ENCODE measurements at places on chromosomes 5 and 9.
A peak's percentile ranks its signal among the peaks of the same experiment; 100 is the strongest.

DNA sequence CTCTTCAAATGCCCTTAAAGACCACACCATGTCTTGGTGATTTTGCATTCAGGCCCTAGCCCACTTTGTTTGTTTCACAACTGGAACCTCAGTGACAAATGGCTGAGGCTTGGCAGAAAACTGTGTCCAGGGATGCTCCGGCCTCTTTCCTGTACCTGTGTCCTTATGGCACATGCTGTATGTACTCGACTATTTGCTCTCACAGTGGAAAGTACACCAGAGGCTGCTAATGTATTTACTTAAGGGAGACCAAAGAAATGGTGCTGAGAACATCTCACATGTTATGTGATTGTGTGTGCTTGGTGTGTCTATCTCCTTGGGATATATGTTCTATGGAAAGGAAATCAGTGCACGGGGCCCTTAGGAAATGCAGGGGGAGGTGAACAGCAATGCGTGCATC lies 263.3 kb downstream of the GADD45G start:
- DNase-seq: no peak

DNA sequence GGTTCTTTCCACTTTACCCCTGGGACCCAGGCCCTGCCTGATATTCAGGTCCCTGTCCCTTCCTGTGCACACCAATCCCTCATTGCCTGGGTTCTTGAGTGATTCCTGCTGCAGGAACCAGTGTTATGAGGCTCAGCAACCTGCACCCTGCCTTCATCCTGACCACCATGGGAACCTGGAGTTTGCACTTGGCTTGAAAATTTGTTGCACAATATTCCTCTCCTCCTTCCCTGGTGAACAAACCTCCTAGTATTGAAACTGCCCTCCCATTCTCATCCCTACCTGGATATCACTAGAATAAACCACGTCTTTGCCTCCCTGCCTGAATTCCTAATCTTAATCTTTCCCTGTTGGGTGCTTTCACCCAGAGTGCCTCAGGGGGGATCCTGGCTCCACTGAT lies 52.1 kb upstream of the AFAP1L1 start:
- no peak for DNase-seq

DNA sequence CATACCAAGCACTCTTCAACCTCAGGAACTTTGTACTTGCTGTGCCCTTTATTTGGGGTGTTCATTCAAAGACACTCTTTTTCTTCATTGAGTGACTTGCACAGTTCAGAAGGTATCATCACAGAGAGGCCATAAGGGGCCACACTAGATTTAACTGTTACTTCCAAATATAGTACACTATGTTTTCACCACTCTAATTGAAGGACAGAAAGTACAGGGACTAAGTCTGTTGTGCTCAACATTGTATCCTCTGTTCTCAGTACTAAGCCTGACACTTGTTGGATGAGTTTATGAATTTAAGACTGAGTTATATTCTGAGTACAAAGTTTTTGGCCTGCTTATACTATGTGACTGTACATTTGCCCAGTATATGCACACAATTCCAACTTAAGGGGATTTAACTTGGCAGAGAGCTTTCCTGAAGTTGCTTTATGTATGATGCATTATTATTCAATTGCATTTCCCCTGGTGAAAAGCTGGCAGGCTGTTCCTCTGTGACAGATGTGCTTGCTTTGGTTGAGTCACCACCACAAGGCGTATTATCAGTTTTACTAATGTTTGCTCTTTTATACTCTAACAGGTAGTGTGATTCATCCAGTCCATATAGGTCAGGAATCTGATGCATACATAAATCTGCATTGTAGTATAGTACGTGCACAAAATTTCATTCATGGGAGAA lies 714.8 kb downstream of the TLR4 start:
- no peak for DNase-seq

- DNase-seq: no peak
Measured at GRCh38 chr5:7474821-7475403, 79.0 kb downstream of the ADCY2 start.

GRCh38 chr9:79264511-79265355 lies 307.0 kb upstream of the TLE4 start:
- DNase-seq: no peak

DNA sequence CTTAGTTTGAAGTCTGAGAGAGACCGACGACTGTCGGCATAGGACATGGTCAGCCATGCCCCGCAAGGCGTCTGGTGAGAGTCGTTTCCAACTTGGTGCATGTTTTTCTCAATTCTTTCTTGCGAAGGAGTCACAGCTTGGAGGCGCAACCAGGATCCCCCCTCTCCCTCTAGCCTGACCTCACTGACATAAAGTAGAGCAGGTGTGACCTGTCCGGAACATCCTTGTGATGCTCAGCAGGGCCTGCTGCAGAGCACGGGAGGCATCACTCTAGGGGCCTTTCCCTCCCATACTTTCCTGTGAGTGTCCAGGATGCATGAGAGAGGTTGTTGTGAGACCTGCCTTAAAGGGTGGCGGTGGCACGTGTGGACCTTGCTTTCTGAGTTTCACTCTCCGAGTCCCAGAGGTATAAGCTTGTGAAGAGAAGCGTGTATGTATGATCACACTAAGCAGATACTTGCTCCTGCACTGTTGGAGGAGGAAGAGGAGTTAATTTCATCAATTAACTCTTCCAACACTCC lies 5.0 kb downstream of the TENT4A start:
- DNase-seq: no peak

- no peak for DNase-seq
Measured at GRCh38 chr9:88523056-88523455, 11.9 kb upstream of the NXNL2 start.

GRCh38 chr5:141040771-141041426 lies 10.3 kb upstream of the PCDHB1 start:
- DNase-seq: peak; percentile 96

GRCh38 chr5:154714266-154714986 lies 40.8 kb upstream of the LARP1 start:
- peak; percentile 36 for DNase-seq

GRCh38 chr9:87499424-87500017 lies 1.9 kb downstream of the DAPK1 start:
- peak; percentile 81 for DNase-seq

- no peak for DNase-seq
Measured at GRCh38 chr5:151087486-151087885, 6.7 kb upstream of the TNIP1 start.

DNA sequence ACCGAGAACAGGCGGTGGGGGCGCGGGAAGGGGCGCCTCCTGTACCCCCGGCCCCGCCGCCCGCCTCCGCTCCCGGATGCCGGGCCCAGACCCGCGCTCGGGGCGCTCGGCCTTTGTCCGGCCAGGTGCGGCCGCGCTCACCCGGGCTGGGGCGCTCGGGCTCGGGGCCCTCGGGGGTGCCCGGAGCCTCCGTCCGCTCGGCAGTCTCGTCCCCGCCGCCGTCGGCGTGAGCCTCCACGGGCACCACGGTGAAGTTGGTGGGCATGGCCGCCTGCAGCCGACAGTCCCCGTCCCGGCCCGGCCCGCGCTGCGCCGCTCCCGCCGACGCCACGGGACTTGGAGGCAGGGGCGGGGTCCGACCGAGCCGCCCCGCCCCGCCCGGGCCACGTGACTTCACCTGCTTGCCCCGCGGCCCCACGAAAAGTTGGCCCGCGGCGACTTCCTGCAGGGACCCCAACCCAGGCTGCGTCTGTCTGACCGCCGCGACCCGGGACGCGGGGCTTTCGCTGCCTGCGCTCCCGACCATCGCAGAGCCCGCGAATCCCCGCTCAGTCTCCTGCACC lies at the start of gene SLC12A7:
TSS of gene SLC12A7 (minus strand) at position 337 of the 563 bp plus-strand sequence. CDS start at position 265, 72 bp downstream.
- DNase-seq: peak; percentile 74

- no peak for DNase-seq
Measured at GRCh38 chr9:138052635-138053320, 175.2 kb downstream of the CACNA1B start.

DNA sequence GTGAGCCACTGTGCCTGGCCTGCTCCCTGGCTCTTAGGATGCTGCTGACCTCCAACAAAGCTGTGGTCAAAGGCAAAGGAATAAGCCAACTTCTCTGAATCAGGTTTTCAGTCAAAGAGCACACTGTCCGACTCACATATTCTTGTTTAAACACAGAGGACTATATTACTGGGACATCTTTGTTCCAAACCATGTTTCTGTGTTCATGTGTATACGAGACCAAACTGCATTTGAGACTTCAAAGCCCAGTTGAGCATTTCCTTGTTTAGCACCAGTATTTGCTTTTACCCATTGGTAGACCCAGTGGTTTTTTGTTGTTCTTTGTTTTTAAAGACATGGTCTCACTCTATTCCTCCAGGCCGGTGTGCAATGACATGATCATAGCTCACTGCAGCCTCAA lies 100.2 kb downstream of the SCAI start:
- no peak for DNase-seq

DNA sequence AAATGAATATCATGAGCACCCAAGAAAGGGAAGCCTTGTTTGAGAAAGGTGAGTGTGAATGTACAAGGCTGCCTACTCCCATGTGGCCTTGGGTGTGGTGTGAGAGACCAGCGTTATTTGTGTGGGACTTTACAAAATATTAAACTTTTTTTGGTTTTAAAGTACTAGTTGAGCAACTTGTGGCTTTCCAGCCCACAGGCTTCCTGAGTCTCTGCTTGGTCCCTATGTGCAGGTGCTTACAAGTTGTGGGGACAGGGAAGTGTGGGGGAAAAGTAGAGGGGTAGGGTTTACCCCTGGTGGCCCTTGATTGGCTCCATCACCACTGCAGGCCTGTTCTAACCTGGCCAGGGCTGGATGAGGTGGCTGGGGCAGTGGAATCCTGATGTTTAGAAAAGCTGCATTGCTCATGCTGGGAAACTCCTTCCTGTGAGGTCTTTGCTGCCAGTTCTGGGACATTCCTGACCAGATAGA lies 19.7 kb downstream of the PTTG1 start:
- DNase-seq: no peak

DNA sequence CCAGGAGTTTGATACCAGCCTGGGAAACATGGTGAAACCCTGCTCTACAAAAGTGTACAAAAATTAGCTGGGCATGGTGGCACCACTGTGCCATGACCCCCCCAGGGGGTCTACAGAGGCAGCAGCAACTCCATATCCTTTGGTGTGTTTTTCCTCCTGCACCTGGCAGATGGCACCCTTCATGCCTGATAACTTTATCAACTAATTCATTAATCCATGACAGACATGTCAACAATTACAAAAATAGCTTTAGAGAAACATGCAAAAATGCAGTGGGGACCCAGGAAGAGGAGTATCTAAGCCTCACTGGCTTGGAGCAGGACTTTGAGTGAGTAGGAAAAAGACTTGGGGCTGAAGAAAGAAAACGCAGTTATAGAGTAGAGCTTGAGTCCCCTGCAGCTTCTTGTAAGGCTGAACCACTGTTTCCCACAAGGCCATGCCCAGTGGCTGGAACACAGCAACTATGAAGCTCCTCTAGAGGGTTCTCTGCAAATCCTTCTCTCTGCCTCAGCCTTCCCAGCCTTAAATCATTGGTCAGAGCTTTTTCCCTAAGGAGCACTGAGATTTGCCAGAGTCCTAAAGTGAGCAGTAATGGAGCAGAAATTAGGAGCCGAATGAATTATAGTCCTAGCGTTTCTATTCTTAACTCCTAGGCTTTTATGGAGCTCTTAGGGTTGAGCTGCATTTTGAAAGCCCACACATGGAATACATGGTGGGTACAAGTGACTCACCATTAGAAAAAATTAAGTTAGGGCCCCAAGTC lies 25.5 kb upstream of the B4GALT1 start:
- DNase-seq: no peak

DNA sequence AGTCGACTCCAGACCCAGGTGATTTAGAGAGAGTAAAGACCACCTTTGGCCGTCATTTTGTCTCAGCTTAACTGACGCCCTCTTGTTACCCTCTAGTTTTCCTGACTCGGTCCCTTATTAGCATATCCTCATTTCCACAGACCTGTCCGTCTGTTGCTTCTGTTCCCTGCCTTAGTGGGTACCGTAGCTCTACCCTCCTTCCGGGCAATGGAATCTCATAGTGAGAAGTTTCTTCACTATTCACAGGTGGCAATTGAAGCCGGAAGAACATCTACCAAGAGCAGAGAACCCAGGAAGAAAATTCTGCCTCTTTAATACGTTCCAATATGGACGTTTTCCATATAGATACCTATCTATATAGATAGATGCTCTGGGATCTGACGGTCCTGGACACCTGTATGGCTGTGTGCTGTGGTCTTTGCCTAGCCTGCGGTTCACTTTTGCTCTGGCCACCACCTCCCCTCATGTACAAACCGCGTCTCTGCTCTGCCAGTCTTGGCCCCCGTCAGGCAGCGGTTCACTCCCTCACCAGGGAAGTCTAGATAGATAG lies 652 bp upstream of the TMEM161B start:
- peak; percentile 45 for DNase-seq
